ENCODE measurements at places on chromosomes 7 and 10. TPM values are rescaled to one million over a fixed set of nuclear protein-coding genes. Genes with fewer than 3 reads are reported as not detected.

PDZD7 gene
- total RNA-seq, result 0.55 TPM

ATG9B gene
- not detected for total RNA-seq

GRM8 gene
- total RNA-seq, result 0.16 TPM

GRCh38 chr10:121860810-121861209, 67.0 kb downstream of the ATE1 start:
- DNase-seq, result no peak

DNA sequence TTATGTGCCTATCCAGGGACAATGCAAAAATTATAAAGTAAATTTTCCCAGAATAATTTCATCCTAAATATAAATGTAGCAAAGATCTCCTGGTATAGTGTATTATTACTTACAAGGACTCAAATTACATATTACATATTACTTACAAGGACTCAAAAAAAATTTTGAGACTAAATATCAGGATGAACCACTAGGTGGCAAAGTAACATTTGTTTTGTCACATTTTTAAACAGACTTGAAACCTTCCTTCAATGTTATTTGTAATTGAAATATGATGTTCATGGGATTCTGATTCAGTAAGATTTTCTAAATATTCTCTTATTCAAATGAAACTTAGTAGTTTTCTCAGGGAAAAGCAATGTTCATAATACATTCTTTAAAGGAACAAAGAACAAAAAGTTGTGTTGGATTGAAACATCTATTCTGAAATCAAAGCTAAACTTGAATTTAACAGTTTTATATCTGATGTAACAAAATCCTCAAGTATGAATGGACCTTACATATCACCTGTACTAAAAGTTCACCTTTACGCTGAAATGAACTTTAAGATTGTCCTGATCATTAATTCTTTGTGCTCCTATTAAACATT, 74.3 kb upstream of the GNAI1 start:
- DNase-seq, result no peak

DNA sequence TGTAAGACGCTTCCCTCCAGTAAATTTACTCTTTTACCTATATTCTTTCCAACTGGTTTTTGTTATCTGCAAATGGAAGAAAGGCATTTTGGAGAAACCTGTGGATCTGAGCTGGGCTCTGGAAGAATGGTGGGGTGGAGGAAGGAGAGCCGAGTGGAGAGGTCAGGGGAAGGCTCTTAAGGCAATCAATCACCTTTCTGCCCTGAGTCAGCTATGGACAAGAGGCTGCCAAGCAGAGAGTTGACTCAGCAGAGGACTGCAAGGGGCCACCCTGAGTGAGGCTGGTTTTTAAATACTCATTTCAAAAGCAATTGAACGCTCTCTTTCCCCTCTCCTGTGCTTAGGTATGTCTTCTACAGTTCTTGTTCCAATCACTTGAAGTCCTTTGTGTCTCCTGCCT, 81.8 kb downstream of the SPAG6 start:
- no peak for DNase-seq

All from mesenteric fat pad (tissue), 1 donor.